Left ventricle myocardium inferior (tissue), 1 donor: ENCODE measurements at places on chromosomes 2 and 18. TPM values are rescaled to one million over a fixed set of nuclear protein-coding genes. Genes with fewer than 3 reads are reported as not detected.

DNA sequence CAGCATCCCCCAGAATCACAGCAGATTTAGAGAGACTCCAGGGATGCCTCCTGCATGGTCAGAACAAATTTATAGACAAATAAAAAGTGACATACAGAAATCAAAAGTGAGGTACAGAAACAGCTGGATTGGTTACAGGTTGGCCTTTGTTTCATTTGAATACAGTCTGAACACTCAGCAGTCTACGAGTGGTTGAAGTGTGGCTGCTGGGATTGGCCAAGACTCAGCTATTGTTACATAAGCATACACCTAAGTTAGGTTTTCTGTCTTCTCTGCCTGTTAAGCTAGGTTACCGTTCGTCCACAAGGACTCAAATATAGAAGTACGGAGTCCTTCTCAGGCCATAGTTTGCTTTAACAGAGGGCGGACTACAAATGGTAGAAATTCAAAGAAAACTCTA, 262.4 kb upstream of the SLC14A2 start:
- no peak for DNase-seq
- no peak overlapping the region for H3K4me3 ChIP-seq
- H3K27ac ChIP-seq, result no peak overlapping the region
- H3K4me1 ChIP-seq, result peaks cover 5% of the 10 kb centered on the region
- H3K36me3 ChIP-seq, result no peaks in the 10 kb centered on the region

DNA sequence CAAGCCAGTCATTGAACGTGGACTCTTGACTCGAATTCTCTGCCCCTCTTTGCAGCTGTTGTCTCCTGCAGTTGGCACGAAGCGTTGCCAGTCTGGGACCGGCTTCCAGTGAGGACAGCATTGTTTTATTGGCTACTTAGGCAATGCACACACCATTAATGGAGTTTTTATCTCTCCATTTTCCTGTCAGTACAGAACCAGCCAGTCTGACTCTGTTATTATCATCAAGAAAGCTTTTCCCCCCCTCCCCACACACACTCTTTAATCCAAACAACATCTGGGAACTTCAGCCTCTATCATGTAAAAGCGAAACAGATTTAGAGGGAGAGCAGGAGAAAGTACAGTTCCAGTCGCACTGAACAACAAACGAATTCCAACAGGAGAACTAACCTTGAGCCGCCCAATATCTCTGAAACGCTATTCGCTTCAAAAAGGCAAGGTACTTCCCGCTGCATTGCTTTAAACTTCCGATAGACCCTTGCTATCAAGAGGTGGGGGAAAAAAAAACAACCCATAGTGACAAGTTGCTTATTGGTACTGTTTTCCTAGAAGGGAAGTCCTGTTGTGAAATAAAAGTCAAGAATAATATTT, 38.2 kb downstream of the ACVR1 start:
- peak overlapping the region; percentile 58 for H3K4me3 ChIP-seq
- H3K4me1 ChIP-seq, result peaks cover 77% of the 10 kb centered on the region
- peak overlapping the region; percentile 88 for H3K27ac ChIP-seq

DNA sequence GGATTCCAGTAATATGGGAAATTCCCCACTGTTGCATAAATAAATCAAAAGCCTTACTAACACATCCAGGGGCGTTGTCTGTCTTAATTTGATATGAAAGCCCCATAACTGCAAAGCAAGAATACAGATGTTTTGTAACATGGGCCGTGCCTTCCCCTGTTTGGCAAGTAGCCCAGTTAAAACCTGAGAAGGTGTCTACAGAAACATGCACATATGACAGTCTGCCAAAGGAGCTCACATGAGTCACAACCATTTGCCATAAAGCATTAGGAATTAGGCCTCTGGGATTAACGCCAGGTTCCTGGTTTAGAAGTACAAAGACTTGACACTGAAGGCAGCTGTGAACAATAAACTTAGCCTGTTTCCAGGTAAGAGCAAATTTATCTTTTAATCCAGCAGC, 43.1 kb upstream of the LONRF2 start:
- no peak overlapping the region for H3K27ac ChIP-seq
- no peaks in the 10 kb centered on the region for H3K27me3 ChIP-seq
- DNase-seq, result no peak
- peaks cover 8% of the 10 kb centered on the region for H3K4me1 ChIP-seq
- H3K4me3 ChIP-seq, result no peak overlapping the region

- H3K4me3 ChIP-seq, result no peak overlapping the region
- DNase-seq, result no peak
- peaks cover 4% of the 10 kb centered on the region for H3K27me3 ChIP-seq
Observed at GRCh38 chr18:54480616-54481015, 110.4 kb upstream of the DYNAP start.

SCRN3 gene
- total RNA-seq, result 47.6 TPM

RIT2 gene
- total RNA-seq, result not detected

CFLAR gene
- total RNA-seq, result 238 TPM

ATOH8 gene
- 23.3 TPM for total RNA-seq
